Right lobe of liver (tissue), 6 donors: ENCODE measurements at places on chromosomes 7 and 10.

GRCh38 chr7:68562323-68562899 is 1035.9 kb upstream of the AUTS2 start:
- DNase-seq: no peak

GRCh38 chr10:86979296-86979818 is 11.1 kb downstream of the ADIRF start:
- DNase-seq: no peak

DNA sequence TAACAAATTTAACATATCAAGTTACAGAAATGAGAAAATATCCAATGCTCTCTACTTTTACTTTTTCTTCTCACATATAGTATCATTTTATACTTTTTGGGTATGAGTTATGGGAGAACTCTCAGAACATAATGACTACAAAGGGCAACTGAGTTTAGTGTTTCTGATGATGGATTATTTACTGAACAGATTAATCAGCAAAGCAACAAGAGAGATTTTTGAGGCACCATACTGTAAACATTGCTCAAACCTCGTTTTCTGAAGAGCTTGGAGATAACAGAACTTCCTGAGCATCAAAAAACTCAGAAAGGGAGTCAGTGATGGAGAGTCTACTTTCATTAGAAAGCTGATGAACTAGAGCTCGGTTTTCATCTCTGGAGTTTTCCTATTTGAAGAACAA is 84.8 kb upstream of the GSDME start:
- no peak for DNase-seq

GRCh38 chr10:20809631-20810030 is 87.5 kb downstream of the NEBL start:
- DNase-seq: no peak

GRCh38 chr7:5679813-5680473 is 101.5 kb downstream of the RNF216 start:
- DNase-seq: no peak

DNA sequence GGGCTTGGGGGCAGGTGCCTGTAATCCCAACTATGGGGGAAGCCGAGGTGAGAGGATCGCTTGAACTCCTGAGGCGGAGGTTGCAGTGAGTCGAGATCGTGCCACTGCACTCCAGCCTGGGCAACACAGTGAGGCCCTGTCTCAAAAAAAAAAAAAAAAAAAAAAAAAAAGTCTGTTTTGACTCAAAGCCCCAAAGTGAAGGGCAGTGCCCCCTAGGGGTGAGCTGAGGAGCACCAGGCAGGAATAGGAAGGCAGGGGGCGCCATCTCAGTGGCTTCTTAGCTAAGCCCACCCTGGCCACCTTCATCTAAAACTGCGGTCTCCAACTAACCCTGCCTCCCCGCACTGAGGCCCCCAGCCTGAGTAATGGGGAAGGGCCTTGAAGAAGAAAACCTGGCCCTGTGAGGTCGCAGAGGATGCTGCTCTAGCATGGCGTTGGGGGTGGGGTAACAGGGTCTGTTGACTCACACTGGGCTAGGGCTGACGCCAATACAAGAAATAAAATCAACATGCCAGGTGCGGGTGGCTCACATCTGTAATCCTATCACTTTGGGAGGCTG is 9.8 kb downstream of the PODXL start:
- DNase-seq: no peak

GRCh38 chr7:17651863-17652385 is 288.4 kb downstream of the SNX13 start:
- no peak for DNase-seq

DNA sequence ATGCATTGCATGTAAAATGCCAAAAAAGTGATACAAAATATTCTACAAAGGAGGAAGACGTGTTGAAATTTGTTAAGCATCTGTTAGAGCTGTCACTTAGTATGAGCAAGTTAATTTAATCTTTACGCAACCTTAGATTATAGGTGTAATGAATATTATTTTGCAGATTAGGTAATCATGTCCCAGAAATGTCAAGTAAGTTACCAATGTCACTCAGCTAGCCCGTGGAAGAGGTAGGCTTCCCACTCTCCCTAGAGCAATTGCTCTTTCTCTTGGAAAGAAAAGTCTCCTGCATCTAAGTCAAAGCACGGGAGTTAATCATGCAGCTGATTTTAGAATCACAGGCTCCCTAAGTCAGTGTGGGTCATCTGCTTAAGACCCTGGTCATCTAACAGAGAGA is 830.4 kb upstream of the IGFBP3 start:
- no peak for DNase-seq
